ENCODE measurements at places on chromosomes 12 and 14. TPM values are rescaled to one million over a fixed set of nuclear protein-coding genes. Genes with fewer than 3 reads are reported as not detected.

DNA sequence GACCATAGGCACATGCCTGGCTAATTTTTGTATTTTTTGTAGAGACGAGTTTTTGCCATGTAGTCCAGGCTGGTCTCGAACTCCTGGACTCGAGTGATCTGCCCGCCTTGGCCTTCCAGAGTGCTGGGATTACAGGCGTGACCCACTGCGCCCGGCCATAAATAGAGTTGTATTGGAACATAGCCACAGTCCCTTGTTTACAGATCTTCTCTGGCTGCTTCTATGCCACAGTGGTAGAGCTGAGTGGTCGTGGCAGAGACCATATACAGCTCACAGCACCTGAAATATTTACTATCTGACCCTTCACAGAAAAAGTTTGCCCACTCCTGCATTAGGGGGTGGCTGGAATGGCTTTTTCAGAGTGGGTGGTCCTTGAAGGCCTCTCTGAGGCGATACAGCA lies 28.0 kb upstream of the TSPAN9 start:
- DNase-seq = no peak

DNA sequence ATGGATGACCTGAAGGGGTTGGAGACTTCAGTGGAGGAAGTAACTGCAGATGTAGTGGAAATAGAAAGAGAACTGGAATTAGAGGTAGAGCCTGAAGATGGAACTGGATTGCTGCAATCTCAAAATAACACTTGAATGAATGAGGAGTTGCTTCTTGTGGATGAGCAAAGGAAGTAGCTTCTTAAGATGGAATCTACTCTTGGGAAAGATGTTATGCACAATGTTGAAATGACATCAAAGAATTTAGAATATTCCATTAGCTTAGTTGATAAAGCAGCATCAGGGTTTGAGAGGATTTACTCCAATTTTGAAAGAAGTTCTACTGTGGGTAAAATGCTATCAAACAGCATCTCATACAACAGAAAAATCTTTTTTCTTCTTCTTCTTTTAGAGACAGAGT lies 186.4 kb upstream of the PRKD1 start:
- no peak for DNase-seq

Gene SIRT4
- not detected for total RNA-seq

Gene MEG3
- 3.0 TPM for total RNA-seq

Gene KRT8
- 27.2 TPM for total RNA-seq

DNA sequence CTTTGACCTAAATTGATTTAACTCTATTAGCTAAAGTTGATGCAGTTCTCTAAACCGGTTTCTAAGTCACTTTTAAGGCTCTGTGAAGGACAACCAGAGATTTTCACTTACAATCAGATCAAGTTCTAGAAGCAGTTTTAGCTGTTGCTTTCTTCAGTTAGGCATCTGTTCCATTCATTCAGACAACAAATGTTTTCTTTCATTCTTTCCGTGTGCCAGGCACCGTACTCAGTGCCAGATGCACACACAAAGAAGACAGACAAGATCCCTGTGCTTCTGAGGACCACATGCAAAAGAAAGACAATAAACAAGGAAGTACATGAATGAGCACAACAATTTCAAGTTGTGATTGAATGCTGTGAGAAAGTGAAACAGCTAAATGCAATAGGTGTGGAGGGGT lies 11.1 kb upstream of the EGLN3 start:
- no peak for DNase-seq

DNA sequence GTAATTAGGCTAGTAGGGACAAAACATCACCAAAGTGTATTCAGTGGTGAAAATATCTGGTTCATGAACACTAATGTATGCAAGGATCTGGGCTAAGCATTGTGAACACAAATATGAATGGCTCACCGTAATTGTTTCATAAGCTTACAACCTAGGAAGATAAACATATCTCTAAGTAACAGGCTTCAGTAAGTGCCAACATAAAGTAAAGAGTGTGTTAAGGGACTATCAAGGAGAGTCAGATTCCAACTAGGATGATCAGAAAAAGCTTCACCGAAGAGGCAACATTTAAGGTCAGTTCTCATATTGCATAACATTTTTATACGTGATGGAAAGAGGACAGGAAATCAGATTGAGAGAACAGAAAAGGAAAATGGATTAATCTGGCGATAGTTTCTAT lies 29.4 kb downstream of the ABCC9 start:
- no peak for DNase-seq
